ENCODE measurements at places on chromosomes 12 and 14.

GRCh38 chr12:127588249-127588648 lies 678.7 kb upstream of the TMEM132C start:
- no peak for DNase-seq

DNA sequence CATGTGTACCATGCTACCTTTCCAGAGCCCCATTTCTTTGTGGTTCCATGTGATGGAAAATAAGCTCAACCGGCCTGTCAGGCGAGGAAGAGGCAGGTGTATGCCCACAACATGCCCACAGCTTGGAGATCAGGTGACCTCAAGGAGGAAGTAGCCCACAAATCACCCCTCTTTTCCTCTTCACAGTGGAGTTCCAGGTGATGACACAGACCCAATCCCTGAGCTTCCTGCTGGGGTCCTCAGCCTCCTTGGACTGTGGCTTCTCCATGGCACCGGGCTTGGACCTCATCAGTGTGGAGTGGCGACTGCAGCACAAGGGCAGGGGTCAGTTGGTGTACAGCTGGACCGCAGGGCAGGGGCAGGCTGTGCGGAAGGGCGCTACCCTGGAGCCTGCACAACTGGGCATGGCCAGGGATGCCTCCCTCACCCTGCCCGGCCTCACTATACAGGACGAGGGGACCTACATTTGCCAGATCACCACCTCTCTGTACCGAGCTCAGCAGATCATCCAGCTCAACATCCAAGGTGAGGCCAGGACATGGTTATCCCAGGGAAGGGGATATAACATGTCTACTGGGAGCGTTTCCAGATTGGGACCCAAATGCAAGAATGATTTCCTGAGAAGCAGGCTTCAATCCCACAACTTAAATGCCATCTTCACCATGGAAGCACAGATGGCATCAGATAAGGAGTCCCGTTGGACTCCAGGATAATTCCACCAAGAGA lies 5.5 kb downstream of the TAPBPL start:
- DNase-seq, result no peak

- DNase-seq, result no peak
These were observed 12.8 kb upstream of the SMARCD1 start for GRCh38 chr12:50072198-50072907.

DNA sequence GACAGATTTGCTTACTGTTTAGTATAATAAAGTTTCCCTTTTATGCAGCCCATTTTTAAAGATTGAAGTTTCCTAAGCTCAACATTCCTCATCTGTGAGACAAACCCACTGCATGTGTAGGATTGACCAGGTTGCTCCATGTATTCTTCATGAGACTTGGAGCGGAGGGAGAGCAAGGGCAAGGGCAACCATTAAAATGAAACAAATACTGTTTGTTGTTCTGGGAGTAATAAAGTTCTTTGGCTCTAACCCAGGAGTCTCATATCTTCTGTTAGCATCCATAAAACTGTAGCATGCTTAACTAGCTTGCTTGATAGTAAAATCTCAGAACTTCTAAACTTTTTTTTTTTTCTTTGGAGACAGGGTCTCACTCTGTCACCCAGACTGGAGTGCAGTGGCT lies 74.2 kb downstream of the NTS start:
- DNase-seq, result no peak
